ENCODE measurements at places on chromosomes 6 and 20.

DNA sequence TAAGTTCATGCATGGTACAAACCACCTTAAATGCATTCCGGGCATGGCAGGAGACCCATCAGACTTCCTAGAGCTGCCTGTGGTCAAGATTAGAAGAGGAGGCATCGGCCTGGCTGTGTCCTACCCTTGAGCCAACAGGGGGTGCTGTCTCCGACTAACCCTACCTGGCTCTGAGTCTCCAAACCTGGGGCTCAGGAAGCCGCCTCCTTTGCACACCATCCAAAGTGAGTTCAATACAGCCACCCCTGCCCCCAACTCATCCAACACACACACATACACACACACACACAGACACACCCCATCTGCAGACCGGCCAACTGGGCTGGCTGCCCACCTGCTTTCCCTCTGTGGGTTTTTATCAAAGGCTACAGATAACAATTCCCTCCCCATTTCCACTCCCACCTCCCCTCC, 77.0 kb downstream of the JPH2 start:
- no peak for DNase-seq

- DNase-seq, result no peak
These were observed 29.9 kb upstream of the SAMD3 start for GRCh38 chr6:130252527-130253237.

DNA sequence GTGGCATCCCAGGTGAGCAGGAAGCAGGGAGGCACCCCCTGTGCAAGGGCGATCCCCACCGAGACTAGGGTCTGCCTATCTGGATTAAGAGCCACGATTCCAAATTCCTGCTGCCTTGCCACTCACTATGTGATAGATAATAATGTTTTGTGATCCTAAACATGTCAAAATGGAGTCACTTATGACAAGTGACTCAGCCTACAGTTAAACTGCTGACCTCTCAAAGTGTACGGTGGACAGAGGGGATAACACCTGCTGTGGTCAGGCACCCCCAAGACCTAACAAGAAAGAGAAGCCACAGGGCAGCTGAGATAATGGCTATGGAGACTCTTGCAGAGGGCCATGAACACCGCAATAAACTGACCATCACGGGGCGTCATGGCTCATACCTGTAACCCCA, 16.0 kb upstream of the SNTA1 start:
- no peak for DNase-seq

- no peak for DNase-seq
These were observed 114.2 kb downstream of the MAP3K7 start for GRCh38 chr6:90472716-90473115.

- peak; percentile 82 for DNase-seq
These were observed 1.3 kb downstream of the C6orf141 start for GRCh38 chr6:49551866-49552129.
